ENCODE measurements at places on chromosomes 3 and 15.
A peak's percentile ranks its signal among the peaks of the same experiment; 100 is the strongest.

DNA sequence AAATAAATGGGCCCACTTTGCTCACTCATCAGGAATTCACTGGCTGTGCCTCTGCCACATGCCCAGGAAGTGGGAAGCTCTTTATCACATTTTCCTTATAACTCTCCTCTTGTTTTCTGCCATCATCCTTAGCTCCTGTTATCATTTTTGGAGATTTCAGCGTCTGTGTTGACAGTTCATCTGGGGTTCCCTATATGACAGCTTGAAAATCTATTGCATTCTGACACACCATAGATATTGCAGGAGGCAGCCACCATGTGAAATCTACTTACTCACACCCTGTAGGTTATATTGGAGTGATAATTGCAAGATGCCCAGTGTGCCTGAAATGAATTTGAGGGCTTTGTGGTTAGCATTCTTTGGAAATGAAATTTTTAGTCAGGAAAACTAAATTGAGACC is 132.9 kb downstream of the RYR3 start:
- no peak for DNase-seq

DNA sequence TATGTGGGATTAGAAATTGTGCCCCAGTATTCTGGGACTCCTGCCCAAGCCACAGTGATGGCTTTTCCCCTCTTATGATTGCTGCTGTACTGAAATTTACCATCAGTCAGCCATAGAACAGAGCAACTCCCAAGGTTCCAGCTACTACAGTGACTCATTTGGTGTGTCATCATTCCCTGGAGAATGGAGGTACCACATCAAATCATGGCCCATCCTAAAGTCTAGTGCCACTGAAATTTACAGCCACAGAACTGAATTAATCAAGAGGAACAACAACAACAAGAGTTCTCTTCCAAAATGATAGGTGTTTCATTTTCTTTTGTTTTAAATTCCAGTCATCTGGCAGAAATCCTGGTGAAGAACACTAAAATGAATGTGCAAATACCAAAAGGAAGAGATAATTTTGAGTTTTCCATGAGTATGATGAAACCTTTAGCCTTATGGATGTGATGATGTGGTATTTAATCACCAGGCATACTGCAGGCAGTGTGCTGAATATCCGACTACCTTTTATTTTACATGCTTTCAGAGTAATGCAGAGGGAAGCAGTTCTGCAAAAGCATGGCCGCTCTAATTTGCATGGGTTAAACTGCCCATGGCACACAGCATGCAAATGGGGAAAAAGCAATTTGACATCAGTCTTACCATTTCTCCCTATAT is 75.6 kb upstream of the SLC2A2 start:
- no peak for DNase-seq

DNA sequence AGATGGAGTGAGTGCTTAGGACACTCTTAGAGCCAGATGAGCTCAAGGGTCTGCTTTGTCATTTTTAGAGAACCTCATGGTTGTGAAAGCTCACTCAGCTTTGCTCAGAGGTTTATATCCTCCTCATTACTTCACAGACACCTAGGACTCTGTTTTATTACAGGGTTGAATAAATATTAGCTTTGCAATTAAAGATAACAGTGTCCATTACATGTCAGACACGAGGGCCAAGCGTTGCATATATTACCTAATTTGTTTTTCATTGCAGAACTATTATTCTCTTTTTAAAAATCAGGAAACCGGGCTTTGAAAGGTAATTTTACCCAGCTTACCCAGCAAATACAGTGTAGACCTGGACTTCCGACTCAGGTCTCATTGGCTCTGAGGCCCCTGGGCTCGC is 16.1 kb downstream of the MAP6D1 start:
- no peak for DNase-seq

DNA sequence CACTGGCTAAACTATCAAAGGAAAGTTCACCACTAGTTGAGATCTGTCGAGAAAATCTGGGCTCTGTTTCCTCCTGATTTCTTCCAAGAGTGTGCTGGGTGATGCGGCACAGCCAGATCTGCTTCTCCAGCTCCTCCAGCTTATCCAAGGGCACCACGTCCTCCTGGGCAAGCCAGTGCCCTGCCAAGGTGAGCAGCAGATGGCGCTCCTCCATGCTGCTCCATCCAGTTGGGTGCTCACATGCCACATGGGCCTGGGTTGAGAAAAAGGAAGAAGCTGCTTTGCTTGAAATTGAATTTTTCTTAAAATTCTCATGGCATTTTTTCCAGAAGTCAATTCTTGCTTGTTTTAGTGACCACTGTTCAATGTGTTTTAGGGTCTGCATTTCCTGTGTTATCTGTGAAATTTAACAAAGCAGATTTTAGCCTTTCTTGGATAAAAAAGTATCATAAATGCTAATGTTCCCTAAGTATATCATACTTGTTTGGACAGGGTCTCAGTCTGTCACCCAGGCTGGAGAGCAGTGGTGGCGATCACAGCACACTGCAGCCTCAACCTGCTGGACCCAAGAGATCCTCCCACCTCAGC is 47.3 kb downstream of the EIF3J start:
- peak; percentile 60 for DNase-seq
